ENCODE measurements at places on chromosomes 13 and 19.

- no peak for DNase-seq
These were observed 4.9 kb upstream of the ERCC1 start for GRCh38 chr19:45428384-45429231.

DNA sequence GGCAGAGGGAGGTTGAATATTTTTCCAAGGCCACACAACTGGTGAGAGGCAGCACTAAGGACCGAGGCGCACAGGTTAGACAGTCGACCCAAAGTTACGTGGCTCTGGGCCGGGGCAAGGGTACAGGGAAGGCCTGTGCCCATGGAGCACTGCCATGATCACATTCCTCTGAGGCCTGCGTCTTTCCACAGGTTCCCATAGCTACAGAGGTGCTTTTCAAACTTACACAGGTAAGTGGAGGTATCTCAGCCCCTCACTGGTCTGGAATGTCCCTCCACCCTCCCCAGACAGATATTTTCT, 814 bp downstream of the ZNF211 start:
- DNase-seq, result no peak

DNA sequence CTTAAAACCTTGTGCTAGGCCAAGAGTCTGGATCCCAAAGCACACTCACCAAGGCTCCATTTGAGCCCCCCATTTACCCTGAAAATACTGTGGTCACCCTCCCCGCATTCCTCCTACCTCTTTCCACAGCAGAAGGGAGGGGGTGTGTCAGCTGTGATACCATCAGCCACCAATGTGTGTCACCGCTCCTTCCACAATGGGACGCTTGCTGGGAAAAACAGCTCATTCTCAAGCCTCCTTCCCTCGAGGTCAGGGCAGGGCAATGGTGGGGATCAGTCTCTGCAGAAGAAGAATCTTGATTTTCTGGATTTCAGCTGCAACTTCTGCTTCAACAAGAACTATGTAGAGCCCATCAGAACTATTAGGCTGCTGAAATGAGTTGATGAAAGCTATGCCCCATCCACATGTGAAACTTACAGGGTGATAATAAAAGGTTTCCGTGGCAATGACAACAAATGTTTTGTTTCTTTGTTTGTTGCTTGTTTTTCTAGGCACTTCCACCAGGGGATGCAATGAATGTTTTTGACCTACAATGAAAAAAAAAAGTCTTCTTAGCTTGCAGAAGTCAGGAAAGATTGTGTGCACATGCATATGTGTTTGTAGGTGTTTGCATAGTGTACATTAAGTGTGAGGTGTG, 26.4 kb upstream of the ZNF507 start:
- DNase-seq, result no peak

- DNase-seq, result no peak
These were observed 31.3 kb downstream of the SERPINE3 start for GRCh38 chr13:51370811-51371210.

GRCh38 chr13:47120282-47120681, 223.4 kb upstream of the HTR2A start:
- DNase-seq, result no peak

DNA sequence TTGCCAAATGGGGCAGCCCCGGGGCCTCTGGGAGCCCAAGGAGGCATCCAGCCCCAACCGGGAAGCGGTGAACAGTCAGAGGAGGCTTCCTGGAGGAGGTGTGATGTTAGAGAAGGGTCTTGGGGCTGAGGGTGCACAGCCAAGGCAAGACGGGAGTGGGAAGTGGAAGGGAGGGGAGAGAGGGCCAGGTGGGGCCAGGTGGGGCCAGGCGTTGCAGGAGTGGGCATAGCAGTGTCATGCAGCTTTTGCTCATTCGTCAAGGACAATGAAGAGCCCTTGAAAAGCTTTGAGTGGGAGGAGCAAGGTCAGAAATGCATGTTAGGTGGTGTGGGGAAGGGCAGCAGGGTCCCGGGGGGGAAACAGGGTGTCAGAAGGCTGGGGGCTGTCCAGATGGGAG, 1.8 kb downstream of the FBN3 start:
- DNase-seq, result no peak

- DNase-seq, result no peak
These were observed 8.2 kb upstream of the ZNF177 start for GRCh38 chr19:9354651-9355050.

- no peak for DNase-seq
These were observed 2.8 kb downstream of the AP3D1 start for GRCh38 chr19:2148482-2149135.

DNA sequence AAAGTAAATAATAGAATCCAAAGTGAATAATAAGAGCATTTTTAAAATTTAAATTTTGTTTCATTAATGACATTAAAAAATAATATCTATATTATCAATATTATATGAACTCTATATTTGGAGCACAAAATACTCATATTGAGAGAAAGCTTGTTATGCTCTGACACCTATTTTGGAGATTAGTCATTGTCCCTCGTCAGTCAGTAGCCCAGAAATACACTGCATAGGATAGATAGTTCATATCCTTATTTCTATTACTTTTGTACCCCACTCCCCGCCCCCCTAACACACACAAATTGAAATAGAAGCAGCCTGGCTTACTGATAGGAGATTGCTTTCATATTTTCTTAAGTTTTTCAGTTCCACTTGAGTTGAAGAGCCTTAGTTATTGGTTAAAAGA, 652.8 kb downstream of the PCDH9 start:
- no peak for DNase-seq

GRCh38 chr19:28633319-28634018, 579.5 kb downstream of the UQCRFS1 start:
- DNase-seq, result no peak

- DNase-seq, result no peak
These were observed 19.0 kb downstream of the NLRP7 start for GRCh38 chr19:54928299-54928698.

- DNase-seq, result no peak
These were observed 5.2 kb downstream of the ZIC2 start for GRCh38 chr13:99986741-99987140.

GRCh38 chr19:17606590-17607185, 51.2 kb downstream of the COLGALT1 start:
- no peak for DNase-seq

GRCh38 chr13:98853771-98854221, 101.3 kb upstream of the SLC15A1 start:
- no peak for DNase-seq

GRCh38 chr13:95643936-95644598, 439 bp downstream of the DZIP1 start:
- no peak for DNase-seq

GRCh38 chr13:66673401-66673800, 556.7 kb downstream of the PCDH9 start:
- DNase-seq, result no peak

DNA sequence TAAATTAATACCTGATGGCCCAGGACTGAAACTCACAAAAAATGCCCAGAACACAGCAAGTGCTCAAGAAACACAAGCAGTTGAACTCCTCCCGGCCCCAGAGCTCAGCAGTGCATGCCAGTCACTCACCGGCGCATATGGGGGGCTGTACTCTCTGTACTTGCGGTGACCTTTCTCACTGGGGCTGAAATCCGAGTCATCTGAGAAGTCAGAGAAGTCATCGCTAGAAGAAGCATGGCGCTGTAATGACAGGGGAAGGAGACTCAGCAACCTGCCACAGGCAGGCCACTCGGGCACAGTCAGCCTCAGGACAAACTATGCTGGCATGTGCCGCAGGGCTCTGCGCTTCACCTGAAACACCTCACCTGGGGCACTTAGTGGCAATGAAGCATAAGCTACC, 19.7 kb downstream of the ZC3H4 start:
- no peak for DNase-seq

DNA sequence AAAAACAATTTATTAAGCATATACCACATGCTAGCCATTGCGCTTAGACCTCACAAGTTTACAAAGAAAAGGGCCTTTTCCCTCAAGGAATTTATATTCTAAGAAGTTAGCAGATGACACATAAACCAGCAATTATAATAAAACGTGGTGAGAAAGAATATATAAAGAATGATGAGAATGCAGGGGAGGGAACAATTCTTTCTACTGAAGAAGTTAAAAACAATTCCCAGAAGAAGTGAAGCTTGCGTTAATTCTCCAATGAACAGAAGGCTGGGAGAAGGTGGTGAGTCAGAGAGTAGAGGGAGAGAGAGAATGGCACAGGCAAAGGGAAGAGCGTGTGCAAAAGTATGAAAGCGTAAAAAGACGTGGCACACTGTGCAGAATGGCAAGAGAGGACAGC, 69.5 kb upstream of the ZDHHC20 start:
- no peak for DNase-seq

GRCh38 chr19:1261538-1261797, 7.7 kb upstream of the CIRBP start:
- DNase-seq, result no peak

- DNase-seq, result no peak
These were observed 252.6 kb downstream of the RAP2A start for GRCh38 chr13:97686594-97686993.

DNA sequence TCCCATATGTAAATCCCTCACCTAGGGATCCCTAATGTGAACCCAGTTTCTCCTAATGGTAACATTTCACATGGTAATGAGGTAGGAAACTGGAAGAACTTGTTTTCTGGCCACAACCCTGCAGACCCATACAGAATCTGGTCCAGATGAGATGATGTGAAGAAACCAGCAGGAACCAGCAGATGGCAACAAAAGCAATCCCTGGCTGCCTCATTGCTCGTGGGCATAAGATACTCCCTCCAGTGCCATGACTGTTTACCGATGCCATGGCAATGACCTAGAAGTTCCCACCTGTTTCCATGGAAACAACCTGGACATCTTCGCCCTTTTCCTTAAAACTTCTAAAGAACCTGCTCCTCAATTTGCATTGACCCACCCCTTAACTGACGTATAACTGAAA, 1.4 kb upstream of the CD209 start:
- no peak for DNase-seq

DNA sequence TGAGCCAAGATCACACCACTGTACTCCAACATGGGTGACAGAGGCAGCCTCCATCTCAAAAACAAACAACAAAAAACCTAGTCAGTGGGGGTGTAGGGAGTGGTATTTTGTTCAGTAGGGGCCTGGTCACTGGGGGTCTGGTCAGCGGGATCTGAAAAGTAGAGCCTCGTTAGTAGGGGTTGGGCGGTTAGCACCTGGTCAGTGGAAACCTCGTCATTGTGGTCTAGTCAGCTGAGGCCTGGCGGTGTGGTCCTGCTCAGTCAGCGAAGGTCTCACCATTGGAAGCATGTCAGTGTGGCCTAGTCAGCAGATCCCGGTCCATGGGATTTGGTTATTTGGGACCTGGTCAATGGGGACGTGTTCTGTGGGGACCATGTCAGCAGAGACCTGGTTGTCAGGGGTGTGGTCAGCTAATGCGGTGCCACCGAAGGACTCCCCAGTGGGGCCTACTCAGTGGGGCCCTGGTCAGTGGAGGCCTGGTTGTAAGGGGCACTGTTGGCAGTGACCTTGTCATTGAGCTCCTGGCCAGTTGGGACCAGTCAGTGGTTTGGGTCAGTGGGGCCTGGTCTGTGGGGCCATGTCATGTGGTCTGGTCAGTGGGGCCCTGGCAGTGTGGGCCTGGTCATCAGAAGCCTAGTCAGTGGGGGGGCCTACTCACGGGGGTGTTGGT, 63.0 kb upstream of the TPM4 start:
- no peak for DNase-seq

DNA sequence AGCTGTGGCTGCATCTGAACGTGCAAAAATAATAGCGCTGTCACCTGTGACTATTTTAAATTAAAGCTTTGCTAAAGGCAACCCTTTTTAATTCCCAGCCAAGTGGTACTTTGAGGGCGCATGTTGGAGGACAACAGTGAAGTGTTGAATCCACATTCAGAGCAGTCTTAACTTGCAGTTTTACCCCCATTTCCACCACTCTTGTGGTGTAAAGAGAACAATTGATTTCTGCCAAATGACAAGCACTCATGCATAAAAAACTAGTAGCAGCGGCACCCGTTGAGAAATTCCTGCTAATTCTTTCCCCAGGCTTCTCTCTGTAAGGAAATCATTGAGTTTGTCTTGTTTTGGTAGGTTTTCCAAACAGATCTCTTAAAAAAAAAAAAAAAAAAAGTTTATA, 1033.3 kb downstream of the EFNB2 start:
- DNase-seq, result no peak

DNA sequence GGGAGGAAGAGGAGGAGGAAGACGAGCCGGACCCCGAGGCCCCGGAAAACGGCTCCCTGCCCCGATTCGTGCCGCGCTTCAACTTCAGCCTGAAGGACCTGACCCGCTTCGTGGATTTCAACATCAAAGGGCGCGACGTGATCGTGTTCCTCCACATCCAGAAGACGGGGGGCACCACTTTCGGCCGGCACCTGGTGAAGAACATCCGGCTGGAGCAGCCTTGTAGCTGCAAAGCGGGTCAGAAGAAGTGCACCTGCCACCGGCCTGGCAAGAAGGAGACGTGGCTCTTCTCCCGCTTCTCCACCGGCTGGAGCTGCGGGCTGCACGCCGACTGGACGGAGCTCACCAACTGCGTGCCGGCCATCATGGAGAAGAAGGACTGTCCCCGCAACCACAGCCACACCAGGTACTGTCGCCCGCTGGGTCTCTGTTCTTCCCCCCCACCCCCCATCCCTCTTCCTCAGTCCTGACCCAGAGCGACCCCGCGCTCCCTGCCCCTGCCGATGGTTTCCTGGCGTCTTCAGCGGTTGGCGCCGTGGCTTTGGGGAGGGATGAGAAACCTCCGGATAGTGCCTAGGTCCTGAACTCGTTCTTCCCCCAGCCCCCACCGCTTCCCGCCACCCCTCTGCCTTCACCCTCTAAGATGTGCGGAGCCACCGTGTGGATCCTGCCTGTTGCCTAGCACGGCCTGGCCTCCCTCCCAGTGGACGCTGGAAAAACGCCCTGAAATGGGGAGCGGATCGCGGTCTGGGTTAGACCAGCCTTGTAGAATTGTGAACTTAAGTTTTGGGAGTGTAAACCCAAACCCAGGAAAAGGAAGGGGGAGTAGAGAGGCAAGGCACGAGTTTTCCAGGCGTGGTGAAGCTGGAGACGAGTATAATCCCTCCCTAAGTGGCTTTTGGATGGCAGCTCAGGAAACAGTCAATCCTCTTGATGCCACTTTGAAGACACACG, 1.5 kb downstream of the HS6ST3 start:
- DNase-seq, result no peak

DNA sequence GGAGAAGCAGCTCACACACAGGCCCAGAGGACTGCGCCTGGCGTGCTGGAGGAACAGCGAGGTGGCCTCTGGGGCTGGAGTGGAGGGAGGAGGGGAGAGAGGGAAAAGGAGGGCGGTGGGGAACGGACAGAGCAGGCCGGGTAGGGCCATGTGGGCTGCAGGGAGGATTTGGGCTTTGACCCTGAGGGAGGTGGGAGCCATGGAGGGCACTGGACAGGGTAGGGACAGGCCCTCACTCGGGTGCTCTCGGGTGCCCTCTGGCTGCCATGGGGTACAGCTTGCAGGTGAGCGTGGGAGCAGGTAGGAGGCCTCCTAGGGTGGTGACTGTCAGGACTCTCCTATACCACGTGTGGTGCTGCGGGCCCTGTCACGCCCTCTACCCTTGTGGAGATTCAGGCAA, 22.8 kb downstream of the PLIN4 start:
- no peak for DNase-seq

GRCh38 chr13:33872005-33872351, 54.0 kb downstream of the RFC3 start:
- no peak for DNase-seq

- DNase-seq, result no peak
These were observed 144.4 kb downstream of the DIAPH3 start for GRCh38 chr13:60019119-60019993.

Data from NCI-H510A (cell line).